ENCODE measurements at places on chromosomes 6 and 20. TPM values are rescaled to one million over a fixed set of nuclear protein-coding genes. Genes with fewer than 3 reads are reported as not detected.

The TMEM217 gene
- total RNA-seq = 0.40 TPM

The SYCP2 gene
- 0.71 TPM for total RNA-seq

The TSHZ2 gene
- not detected for total RNA-seq

The VSTM2L gene
- 35.2 TPM for total RNA-seq
